Mammary epithelial cell (primary cell): ENCODE measurements at places on chromosomes 3 and 15.

GRCh38 chr3:50612970-50613846 lies 1.6 kb upstream of the CISH start:
- no peak for DNase-seq

DNA sequence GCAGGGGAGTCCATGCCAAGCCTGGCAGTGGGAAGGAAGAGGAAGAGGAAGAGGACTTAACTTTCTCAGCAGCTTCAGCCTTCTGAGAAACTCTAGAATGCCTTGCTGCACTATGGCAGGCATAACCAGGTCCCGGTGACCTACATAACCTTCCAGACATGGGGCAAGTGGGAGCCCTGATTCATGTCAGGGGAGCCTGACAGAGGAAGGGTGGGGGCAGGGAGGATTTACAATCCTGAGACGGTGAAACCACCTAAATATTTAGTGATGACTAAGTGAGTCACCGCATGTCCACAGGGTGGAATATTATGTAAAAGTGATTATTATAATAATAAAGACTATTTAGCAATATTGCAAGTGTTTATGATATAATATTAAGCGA lies 46.7 kb downstream of the AMOTL2 start:
- DNase-seq: peak; percentile 94

GRCh38 chr3:168162172-168162571 lies 66.4 kb upstream of the GOLIM4 start:
- peak; percentile 3 for DNase-seq

DNA sequence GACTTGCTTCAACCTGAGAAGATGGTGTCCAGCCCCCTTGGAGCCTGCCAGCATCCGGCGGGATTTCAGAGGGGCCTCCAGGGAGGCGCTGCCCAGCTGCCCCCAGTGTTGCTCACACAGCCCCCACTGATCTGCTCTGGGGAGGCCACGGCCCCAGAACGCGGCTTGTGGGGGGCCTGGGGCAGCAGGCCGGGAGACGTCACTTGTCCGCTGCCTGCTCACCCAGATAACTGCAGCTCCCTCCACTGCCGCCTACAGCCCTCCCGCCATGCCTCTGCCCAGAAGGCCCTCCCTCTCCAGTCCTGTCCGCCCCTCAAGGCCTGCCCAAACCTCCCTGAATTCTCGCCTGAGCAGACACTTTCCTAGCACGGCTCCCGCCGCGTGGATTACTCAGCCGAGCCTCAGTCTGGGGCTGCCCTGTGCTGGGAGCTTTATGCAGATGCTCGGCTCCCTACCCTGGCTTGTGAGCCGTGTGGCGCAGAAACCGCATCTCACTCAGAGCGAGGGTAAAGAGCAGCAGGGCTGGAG lies 17.2 kb upstream of the ADIPOQ start:
- no peak for DNase-seq

- no peak for DNase-seq
Measured at GRCh38 chr15:100783760-100784492, 95.7 kb upstream of the ALDH1A3 start.

- DNase-seq: peak; percentile 28
Measured at GRCh38 chr15:29270976-29271375, 1.4 kb upstream of the NSMCE3 start.

- no peak for DNase-seq
Measured at GRCh38 chr15:91696981-91697380, 156.5 kb upstream of the SLCO3A1 start.

- no peak for DNase-seq
Measured at GRCh38 chr15:43774062-43774461, 2.7 kb downstream of the ELL3 start.

DNA sequence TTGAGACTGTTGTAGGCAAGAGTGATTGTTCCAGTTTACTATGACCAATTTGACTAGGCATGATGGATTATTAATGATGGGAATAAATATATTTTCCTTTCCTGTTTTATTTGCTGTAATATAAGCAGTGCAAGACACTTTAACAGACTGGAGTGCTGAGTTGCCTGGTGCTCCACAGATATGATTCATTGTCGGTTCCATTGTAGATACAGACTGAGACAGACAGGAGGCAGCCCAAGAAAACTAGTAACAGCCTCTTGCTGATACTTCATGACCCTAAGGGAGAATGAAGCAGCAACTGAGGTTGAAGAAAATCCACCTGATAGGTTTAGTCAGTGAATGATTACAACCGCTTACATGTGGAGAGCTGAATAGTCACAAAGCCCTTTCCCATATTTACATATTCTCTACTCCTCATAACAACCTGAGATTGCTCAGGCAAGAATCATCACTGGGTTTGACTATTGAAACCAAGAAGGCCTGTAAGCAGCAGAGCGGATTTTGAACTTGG lies 235.1 kb upstream of the TPRG1 start:
- no peak for DNase-seq

- DNase-seq: no peak
Measured at GRCh38 chr3:21446027-21446426, 305.0 kb downstream of the ZNF385D start.

DNA sequence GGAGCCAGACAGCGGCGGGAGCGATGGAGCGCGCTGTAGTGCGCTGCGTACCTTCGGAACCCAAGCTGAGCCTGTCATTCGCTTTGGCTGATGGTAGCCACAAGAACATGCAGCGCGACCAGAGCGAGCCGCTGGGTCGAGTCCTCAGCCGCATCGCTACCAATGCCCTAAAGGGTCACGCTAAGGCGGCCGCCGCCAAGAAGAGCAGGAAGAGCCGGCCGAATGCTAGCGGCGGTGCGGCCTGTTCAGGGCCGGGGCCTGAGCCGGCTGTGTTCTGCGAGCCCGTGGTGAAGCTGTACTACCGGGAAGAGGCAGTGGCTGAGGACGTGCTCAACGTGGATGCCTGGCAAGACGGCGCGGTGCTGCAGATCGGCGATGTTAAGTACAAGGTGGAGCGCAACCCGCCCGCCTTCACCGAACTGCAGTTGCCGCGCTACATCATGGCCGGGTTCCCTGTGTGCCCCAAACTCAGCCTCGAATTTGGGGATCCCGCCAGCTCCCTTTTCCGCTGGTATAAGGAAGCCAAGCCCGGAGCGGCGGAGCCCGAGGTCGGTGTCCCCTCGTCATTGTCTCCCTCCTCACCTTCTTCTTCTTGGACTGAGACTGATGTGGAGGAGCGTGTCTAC lies 498 bp downstream of the PDE12 start:
- no peak for DNase-seq

DNA sequence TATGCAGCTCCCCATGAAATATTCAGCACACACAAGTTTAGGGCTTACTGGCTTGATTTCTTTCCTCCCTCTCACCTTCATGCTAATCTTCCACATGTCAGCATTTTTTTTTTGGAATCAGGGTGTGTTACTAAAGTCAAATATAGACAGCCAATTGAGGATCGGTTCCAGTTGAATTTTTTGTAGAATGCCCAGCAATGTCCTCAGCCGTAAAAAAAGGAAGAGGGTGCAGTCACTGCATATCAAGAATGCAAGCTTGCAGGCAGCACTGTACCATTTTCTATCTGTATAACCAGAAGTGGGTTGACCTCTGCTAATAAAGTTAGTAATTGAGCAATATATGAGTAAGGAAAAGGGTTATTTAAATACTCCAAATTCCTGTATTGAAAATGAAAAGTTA lies 51.4 kb upstream of the CHMP2B start:
- DNase-seq: no peak

DNA sequence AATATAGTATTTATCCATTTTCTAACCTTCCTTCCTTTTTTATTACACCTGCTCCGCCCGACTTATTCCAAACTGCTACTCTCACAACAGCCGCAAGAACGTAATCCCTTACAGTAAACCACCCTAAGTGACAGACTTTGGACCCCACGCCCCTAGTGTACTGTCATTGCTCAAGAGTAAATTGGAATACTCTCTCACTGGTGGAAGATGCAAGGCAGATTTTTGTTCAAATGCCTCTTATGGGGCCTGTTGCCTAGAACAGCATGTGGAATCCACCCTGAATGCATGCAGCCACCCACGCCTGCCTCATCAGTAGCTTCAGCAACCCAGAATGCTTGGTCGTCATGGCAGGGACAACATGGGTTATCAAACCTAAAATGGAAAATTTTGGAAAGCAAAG lies 226.2 kb upstream of the ST8SIA2 start:
- DNase-seq: no peak

DNA sequence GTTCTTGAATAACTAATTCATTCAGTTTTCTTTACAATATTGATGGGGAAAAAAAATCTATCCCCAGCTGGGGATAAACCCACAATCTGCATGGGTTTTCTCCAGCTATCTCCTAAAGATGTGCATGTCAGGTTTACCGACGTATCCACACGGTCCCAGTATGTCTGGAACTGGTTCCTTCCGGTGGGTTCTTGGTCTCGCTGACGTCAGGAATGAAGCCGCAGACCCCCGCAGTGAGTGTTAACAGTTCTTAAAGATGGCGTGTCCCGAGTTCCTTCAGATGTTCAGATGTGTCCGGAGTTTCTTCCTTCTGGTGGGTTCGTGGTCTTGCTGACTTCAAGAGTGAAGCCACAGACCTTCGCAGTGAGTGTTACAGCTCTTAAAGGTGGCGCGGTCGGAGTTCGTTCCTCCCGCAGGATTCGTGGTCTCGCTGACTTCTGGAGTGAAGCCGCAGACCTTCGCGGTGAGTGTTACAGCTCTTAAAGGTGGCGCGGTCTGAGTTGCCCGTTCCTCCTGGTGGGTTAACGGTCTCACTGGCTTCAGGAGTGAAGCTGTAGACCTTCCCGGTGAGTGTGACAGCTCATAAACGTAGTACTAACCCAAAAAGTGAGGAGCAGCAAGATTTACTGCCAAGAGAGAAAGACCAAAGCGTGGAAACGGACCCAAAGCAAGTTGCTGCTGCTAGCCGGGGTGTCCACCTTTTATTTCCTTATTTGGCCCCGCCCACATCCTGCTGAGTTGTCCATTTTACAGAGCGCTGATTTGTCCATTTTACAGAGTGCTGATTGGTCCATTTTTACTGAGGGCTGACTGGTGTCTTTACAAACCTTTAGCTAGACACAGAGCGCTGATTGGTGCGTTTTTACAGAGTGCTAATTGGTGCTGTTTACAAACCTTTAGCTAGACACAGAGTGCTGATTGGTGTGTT lies 195.1 kb upstream of the NR2F2 start:
- DNase-seq: no peak

GRCh38 chr3:112925560-112925959 lies 49.3 kb downstream of the CD200R1 start:
- DNase-seq: no peak

GRCh38 chr3:186642014-186642413 lies 1.8 kb downstream of the FETUB start:
- DNase-seq: no peak

- no peak for DNase-seq
Measured at GRCh38 chr3:98025392-98025945, 9.6 kb downstream of the GABRR3 start.

DNA sequence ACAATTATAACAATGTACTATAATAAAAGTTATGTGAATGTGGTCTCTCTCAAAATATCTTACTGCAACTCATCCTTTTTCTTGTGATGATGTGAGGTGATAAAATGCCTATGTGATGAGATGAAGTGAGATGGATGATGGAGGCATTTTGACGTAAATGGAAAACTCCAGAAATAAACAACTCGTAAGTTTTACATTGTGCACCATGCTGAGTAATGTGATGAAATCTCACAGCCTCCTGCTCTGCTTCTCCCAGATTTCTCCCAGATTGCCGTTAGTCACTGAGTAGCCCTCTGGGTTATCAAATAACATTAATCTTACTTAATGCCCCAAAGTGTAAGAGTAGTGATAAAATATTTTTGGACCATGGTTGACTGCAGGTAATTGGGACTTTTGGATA lies 64.8 kb upstream of the SLCO2A1 start:
- DNase-seq: no peak

GRCh38 chr3:123783050-123783689 lies 101.0 kb downstream of the MYLK start:
- DNase-seq: no peak
